GM23248 (cell line): ENCODE measurements at places on chromosomes 1 and 21. TPM values are rescaled to one million over a fixed set of nuclear protein-coding genes. Genes with fewer than 3 reads are reported as not detected.

LMX1A gene
- not detected in 2 replicates for total RNA-seq

ATP6V1G3 gene
- not detected in 2 replicates for total RNA-seq

VANGL2 gene
- not detected in 2 replicates for total RNA-seq

GRCh38 chr1:179247923-179248322 lies 18.4 kb upstream of the ABL2 start:
- DNase-seq, result no peak
